SK-N-MC (cell line): ENCODE measurements at places on chromosomes 7 and 10.

- DNase-seq: no peak
Observed at GRCh38 chr10:104809288-104810090, 168.4 kb downstream of the SORCS3 start.

GRCh38 chr10:25651534-25651933 is 282.5 kb upstream of the MYO3A start:
- DNase-seq: no peak

DNA sequence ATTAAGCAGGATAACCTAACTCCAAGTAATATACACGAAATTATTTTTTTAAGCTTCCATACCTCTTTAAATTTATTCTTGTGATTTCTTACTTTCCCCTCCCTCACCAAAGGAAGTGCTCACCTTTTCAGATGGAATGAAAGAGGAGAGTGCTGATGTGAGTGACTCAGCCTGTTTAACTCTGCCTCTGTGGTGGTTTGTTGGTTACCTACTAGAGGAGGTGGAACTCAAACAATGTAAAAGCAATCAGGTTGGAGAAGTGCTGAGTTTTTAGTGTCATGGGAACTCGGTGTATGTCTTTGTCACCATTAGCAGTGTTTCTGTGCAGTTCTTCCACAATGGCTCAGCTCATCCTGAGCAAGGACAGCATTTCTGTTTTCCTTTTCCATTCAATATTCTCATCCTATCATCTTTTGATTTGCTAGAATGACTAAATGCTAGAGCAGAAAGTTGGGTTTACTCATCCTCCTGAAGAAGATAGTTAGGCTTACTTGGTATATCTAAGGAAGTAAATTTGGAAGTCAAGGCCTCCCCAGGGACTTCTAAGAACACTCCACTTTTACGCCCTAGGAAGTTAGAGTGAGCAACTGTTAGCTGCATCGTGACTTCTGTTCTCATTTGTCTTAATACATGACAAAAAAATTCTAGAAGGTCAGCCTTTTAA is 6.0 kb downstream of the ADD3 start:
- DNase-seq: no peak

DNA sequence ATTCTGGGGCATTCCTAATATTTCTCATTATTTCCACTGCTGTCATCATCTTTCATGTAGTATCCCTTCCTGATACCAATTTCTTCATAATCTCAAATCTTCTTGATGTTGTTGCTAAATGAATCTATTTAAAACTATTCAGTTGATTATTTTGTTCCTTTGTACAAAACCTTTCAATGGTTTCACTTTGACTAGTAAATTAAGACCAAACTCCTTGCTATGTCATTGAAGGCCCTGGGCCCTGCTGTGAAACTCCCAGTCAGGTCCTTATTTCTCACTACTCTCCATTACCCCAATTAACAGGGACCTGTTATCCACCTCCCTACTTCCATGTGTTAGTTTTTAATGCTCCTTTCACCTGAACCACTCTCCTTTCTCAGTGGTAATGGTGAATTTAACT is 97.0 kb downstream of the CTTNBP2 start:
- DNase-seq: no peak

DNA sequence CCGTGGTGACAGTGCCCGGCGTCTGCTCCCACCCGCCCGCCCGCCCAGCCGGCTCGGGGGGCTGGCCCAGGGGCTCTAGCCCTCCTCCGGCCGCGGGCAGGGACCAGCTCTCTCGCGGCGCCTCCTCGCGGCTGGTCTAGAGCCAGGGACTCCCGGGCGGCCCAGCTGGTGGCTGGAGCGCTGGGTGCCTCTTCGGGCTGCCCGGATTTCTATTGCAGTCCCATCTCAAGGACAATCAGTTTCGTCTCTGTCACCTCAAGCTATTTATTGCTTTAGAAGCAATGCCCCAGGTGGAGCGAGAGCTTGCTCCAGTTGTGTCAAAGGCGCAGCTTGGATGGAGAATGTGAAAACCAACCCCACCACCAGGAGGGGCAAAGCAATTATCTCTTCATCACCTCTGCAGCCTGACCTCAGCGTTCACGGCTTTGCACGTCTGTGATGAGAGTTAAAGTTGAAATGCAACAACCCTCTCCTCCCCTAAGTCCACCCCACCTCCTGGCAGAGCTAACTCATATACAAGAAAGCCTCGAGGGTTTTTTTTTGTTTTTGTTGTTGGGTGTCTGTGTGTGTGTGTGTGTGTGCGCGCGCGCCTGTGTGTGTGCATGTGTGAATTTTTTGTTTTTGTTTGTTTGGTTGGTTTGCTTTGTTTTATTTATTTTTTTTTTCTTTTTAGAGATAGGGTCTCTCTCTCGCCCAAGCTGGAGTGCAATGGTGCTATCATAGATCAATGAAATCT is at the start of gene ITGA8:
ITGA8 (minus strand) TSS at position 24 of the 736 bp plus-strand sequence. CDS start 151 bp downstream, outside the sequence.
- DNase-seq: no peak

DNA sequence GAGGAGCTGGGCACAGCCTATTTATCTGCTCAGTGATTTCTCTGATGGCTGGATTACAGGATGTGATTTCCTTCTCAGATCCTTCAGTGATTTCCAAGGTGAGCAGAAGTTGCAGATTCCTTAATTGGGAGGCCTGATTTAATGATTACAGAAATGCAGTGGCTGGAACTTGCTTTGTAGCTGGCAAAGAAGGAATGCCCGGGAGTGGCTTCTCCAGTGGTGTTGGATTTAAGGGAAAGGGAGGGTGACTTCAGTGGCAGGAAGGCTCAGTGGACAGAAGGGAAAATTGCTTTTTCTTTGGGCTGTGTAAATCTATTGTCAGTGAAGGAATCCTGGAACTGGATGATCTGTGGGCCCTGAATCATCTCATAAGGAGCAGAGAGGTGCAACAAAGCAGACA is 5.1 kb downstream of the SORCS3 start:
- DNase-seq: no peak

GRCh38 chr7:50826371-50827172 is 43.9 kb upstream of the GRB10 start:
- no peak for DNase-seq

- DNase-seq: no peak
Observed at GRCh38 chr7:153408360-153409335, 643.5 kb upstream of the DPP6 start.

DNA sequence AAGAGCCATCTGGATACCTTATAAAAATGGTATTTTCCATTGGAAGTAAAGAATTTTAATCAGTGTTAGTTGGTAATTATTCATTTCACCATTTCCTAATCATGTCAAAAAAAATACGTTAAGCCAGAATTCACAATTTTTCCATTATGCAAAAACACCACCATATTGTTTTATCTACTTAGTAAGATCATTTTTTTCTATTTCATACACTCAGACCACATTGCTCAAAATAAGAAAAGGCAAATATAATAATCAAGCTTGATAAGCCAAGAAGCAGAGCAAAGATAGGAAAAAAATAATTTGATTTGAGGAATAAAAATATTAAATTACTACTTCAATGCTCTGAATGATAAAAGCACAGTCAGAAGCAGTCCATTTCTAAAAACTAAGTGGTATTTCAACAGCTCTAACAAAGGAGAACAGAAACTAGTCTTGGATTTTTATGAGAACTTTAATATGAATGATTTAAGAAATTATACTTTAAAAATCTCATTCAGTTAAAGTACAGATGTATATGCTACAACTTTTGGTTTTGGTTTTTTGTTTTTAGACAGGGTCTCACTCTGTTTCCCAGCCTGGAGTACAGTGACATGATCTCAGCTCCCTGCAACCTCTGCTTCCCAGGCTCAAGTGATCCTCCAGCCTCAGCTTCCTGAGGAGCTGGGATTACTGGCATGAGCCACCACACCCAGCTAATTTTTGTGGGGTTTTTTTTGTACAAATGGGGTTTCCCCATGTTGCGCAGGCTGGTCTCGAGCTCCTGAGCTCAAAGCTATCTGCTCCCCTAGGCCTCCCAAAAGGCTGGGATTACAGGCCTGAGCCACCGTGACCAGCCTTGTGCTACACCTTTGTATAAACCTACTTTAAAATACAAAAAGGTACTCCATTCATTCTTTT is 46.6 kb downstream of the LRRN3 start:
- DNase-seq: no peak

- DNase-seq: no peak
Observed at GRCh38 chr10:32381165-32381564, 34.2 kb upstream of the EPC1 start.

GRCh38 chr10:66671064-66671463 is 254.8 kb upstream of the LRRTM3 start:
- DNase-seq: no peak

DNA sequence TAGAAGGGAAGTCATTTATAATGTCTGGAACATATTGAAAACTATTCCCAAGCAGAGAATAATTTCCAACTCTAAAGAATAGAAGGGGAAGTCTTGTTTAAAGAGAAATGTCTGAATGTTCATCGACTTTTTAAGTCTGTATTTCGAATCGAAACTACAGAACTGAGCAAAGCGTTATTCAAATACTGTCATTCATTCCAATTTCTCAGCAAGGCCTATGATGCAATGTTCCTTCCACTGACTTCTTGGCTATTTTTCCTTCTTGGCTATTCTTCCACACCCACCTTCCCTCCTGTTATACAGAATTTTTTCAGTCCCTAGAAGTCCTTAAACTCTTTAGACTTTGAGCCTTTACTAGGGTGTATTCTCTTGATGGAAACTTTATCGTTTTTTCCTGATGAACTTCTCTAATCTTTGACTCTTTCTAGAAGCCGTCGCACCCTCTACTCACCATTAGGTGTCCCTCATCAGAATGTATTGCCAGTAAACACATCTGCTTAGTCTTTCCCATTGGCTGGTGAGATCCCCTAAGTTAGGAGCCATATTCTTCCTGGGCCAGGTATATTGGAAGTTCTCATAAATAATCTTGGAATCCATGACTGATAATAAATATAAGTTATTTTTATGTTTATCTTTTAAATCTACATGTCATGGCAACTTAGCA is 235.7 kb upstream of the CCDC6 start:
- no peak for DNase-seq

GRCh38 chr7:157807510-157807909 is 470.7 kb downstream of the DNAJB6 start:
- DNase-seq: no peak

GRCh38 chr7:8042796-8043535 is 74.4 kb downstream of the GLCCI1 start:
- no peak for DNase-seq

- no peak for DNase-seq
Observed at GRCh38 chr7:41098846-41099245, 604.0 kb downstream of the INHBA start.

DNA sequence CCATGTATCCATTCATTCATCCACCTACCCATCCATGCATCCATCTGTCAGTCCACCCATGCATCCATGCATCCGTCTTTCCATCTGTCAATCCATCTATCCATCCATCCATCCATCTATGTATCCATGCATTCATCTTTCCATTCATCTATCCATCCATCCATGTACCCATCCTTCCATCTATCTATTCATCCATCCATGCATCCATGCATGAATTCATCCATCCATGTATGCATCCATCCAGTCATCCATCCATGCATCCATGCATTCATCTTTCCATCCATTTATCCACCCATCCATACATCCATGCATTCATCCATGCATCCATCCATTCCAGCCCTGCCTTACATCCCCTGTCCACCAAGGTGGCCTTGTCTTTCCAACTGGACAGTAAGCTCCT is 45.7 kb downstream of the SORCS3 start:
- no peak for DNase-seq

DNA sequence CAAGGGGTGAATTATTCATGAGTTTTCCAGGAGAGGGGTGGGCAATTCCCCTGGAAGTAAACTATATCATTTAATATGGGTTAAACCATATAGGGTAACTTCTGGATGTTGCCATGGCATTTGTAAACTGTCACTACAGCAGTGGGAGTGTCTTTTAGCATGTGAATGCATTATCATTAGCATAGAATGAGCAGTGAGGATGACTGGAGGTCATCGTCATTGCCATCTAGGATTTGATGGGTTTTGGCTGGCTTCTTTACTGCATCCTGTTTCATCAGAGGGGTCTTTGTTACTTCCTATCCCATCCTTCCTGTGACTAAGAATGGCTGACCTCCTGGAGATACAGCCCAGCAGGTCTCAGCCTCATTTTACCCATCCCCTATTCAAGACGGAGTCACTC is 139.5 kb upstream of the PRKCQ start:
- DNase-seq: no peak
